Left ventricle myocardium inferior (tissue), 1 donor: ENCODE measurements at places on chromosomes 1 and 21. TPM values are rescaled to one million over a fixed set of nuclear protein-coding genes. Genes with fewer than 3 reads are reported as not detected.

DNA sequence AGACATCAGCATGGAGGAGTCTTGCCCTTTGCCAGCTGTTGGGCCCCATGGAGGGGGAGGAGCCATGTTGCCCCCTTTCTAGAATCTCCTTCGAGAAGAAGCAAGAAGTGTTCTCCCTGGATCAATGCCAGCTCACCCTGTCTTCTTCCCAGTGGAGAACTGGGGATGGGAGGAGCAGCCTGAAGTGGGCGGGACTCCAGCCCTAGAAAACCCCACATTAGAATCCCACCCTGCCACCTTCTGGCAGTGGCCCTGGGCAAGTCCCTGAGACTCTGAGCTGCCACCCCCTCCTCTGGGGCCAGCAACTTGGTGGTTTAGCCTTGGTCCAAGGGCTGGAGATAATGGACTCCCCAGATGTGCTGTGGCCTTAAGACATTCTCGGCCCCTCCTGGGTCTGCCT is 51.7 kb downstream of the PAX7 start:
- no peak overlapping the region for H3K4me3 ChIP-seq
- no peaks in the 10 kb centered on the region for H3K4me1 ChIP-seq
- H3K27ac ChIP-seq = no peak overlapping the region
- H3K27me3 ChIP-seq = peaks cover 97% of the 10 kb centered on the region
- no peaks in the 10 kb centered on the region for H3K36me3 ChIP-seq
- DNase-seq = no peak

DNA sequence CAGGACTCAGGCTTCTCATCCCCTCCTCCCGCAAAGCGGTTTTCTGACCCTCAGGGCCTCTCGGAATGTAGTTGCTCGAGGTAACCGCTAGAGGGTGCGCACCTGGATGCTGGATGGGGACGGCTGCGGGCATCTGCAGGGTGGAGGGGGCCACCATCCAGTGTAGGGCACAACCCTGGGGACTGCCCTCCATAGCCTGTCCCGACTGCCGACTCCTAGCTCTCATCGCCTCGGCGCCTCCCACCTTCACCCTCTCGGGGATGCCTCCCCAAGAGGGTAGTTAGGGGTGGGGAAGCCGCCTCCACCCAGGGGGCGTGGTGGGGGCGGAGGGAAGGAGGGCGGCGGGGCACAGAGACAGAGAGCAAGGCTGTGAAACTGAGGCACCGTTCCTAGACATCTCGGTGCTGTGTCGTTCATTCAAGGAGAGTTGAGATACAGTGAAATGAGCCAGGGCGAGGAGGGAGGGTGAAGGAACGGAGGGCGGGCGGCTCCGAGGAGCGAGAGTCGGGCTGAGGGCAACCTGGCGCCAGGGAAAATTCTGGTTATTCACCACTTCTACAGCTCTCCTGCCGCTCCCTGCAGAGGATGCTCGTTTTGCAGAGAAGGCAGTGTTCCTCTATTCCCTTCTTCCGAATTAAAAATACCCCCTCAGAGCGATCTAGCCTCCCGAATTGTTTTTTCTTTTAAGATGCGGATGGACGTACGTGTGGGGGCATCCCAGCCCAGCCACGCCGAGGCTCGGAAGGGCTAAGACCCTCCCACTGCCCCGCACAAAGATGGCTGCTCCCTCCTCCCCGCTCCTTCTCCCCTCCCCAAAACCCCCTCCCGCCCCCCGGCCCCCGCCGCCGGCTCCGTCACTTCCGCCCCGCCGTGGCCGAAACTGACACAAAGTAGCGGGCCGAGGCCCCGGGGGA is at the start of gene ATP8B2:
ATP8B2 (plus strand) TSS at position 857 of the 914 bp plus-strand sequence. CDS start 2,617 bp downstream, outside the sequence.
- H3K36me3 ChIP-seq = no peaks in the 10 kb centered on the region
- peak within 1 kb of the TSS; percentile 85 for H3K4me3 ChIP-seq
- peak; percentile 68 for DNase-seq
- peak within 1 kb of the TSS; percentile 90 for H3K27ac ChIP-seq
- H3K27me3 ChIP-seq = no peaks in the 10 kb centered on the region

DNA sequence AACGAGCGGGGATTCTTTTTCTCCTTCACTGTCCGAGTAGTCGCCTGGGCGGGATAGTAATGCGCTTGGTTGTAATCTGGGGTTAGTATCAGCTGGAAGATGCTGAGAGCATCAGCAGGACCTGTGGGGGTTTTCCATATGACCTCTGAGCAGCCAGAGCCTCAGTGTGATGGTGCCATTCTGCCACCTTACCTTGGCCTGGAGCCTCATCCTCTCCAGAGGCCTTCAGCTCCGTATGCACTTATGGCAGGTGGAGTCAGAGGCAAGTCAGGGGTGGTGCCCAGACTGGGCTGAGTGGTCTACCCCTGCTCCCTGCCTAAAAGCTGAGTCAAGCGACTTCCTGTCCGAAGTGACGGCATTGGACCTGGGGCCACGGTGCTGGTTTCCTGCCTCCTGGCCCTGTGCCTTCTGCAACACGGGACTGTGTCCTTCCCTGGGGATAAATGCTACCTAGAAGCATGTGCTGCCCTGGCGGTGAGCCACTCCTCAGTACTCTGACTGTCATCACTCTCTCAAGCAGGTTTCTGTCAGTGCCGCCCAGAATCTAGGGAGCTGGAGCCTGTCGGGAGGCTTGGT is 24.7 kb downstream of the TENT5C start:
- no peaks in the 10 kb centered on the region for H3K27me3 ChIP-seq
- no peak overlapping the region for H3K4me3 ChIP-seq
- peaks cover 41% of the 10 kb centered on the region for H3K4me1 ChIP-seq
- H3K27ac ChIP-seq = peak overlapping the region; percentile 51

DNA sequence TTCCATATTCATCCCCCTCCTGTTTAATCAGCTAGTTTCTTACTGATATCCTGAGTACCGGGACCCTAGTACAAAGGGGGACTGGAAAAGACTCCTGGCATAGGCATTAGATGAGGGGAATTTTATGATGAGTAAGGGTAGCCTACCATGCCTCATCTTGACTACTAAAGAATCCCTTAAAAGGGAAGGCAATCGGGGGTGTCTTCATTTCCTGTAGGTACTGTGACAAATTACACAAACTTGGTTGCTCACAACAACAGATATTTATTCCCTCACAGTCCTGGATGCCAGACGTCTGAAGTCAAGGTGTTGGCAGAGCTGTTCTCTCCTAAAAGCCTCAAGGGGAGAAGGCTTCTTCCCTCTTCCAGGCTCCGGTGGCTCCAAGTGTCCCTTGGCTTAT is 28.9 kb upstream of the RUNX1 start:
- peaks cover 64% of the 10 kb centered on the region for H3K27me3 ChIP-seq
- no peak overlapping the region for H3K27ac ChIP-seq
- no peaks in the 10 kb centered on the region for H3K4me1 ChIP-seq
- no peak overlapping the region for H3K4me3 ChIP-seq

GRCh38 chr1:217133092-217133491 is 409.9 kb upstream of the ESRRG start:
- peaks cover 53% of the 10 kb centered on the region for H3K27me3 ChIP-seq
- no peak for DNase-seq
- H3K4me1 ChIP-seq = peaks cover 20% of the 10 kb centered on the region
- H3K27ac ChIP-seq = no peak overlapping the region
- H3K36me3 ChIP-seq = no peaks in the 10 kb centered on the region
- H3K4me3 ChIP-seq = no peak overlapping the region

DNA sequence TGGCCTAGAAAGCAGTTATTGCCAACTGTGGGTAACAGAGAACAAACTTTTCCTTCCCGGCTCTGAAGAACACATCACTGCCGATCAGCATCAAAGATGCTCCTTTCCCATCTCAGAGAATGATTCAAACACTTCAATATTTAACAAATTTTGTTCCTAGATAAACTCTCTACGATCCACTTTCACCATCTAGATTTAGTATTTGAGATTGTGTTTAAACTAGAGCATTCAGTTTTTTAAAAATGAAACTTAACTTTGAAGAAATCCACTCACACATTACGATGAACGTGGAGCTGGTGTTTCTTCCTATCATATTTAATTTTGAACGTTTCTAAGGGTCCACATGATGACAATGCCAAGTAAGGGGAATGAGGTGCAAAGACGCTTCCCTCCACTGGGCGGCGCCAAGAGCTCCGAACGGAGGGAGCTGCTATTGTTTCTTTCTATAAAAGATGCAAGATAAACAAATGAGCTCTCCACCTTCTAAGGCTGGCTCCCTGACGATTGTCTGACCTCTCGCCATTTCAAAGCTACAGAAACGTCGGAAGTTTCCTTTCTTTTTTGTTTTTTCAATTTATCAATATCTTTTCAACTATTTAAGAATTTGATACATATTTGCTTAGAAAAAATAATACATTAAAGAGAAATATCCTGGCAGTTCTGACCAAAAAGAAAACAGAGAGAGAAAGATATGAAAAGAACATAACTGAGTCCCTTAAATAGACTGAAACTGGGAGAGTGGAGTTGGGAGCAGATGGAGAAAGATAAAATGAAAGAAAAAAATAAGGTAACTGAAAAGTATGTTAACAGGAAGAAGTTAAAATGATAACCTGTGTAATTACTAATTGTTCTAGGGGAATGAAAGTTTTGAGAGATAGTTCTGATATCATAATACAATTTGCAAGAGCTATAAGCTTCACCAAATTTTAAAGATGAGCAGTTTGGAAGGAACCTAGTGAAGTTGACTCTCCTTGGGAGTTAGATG is 4.4 kb upstream of the BARHL2 start:
- H3K27ac ChIP-seq = no peak overlapping the region
- H3K4me1 ChIP-seq = peaks cover 59% of the 10 kb centered on the region
- H3K27me3 ChIP-seq = peaks cover 100% of the 10 kb centered on the region
- no peaks in the 10 kb centered on the region for H3K36me3 ChIP-seq

GRCh38 chr1:175307160-175307559 is 114.6 kb upstream of the KIAA0040 start:
- no peak for DNase-seq
- H3K27ac ChIP-seq = no peak overlapping the region
- peaks cover 6% of the 10 kb centered on the region for H3K4me1 ChIP-seq
- H3K4me3 ChIP-seq = no peak overlapping the region

DNA sequence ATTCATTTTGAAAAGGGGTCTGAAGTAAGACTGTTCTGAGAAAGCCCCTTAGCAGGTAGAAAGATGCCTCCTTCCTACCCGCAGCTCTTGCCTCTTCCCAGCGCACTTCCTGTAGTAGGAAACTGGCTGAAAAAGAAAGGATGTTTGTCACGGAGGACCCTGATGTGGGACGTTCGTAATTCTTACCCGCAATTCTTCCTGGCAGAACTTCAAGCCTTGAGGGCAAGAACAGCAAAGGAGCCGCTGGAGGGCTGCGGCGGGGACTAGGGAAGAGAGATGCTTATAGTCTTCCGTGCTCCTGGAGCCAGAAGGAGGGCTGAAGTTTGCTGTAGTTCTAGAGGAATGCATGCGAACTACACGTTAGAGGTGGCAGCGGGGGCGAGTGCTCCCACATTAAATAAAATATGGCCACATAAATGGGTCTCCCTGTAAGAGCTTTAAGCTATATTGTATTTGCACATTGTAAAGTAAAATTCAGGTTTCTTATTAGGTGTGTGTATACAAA is 6.3 kb downstream of the C1orf53 start:
- no peaks in the 10 kb centered on the region for H3K36me3 ChIP-seq
- H3K4me3 ChIP-seq = no peak overlapping the region
- no peak for DNase-seq

DNA sequence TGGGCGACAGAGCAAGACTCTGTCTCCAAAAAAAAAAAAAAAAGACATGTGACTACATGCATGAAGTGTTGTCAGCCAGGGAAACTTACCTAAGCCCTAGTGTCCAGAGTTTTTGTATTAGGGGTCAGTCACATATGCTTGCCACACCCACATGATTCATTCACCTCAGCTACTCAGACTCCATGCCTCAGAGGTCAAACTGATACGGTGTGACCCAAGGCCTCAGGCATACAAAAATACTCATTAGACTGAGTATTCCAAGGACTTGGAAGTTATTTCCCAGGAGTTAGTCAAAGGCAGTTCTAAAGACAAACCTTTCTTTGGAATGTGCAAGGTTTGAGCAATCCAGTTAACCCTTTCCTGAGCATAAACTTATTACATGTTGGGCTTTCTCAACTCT is 6.3 kb upstream of the TRIM33 start:
- H3K4me3 ChIP-seq = no peak overlapping the region
- H3K36me3 ChIP-seq = no peaks in the 10 kb centered on the region
- DNase-seq = no peak
- H3K27ac ChIP-seq = no peak overlapping the region
- H3K27me3 ChIP-seq = no peaks in the 10 kb centered on the region

DNA sequence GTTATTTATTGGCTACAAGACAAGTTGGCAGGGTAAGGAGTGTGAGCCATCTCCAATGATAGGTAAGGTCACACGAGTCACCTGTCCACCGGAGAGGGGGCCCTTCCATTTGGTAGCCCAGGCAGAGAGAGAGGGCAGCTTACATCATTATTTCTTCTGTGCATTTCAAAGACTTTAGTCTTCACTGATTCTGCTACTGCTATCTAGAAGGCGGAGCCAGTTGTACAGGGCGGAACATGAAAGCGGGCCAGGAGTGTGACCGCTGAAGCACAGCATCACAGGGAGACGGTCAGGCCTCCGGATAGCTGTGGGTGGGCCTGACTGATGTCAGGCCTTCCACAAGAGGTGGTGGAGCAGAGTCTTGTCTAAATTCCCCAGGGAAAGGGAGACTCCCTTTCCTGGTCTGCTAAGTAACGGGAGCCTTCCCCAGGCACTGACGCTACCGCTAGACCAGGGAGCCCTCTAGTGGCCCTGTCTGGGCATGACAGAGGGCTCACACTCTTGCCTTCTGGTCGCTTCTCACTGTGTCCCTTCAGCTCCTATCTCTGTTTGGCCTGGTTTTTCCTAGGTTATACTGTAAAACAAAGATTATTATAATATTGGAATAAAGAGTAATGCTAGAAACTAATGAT is 36.7 kb downstream of the ZNF695 start:
- H3K4me1 ChIP-seq = no peaks in the 10 kb centered on the region
- no peak overlapping the region for H3K27ac ChIP-seq
- no peaks in the 10 kb centered on the region for H3K36me3 ChIP-seq
- peak overlapping the region; percentile 33 for H3K4me3 ChIP-seq

GRCh38 chr1:167837326-167837725 is 76.6 kb downstream of the ADCY10 start:
- H3K4me1 ChIP-seq = no peaks in the 10 kb centered on the region
- H3K27ac ChIP-seq = no peak overlapping the region
- DNase-seq = no peak
- no peaks in the 10 kb centered on the region for H3K27me3 ChIP-seq
- H3K4me3 ChIP-seq = no peak overlapping the region
- H3K36me3 ChIP-seq = no peaks in the 10 kb centered on the region

DNA sequence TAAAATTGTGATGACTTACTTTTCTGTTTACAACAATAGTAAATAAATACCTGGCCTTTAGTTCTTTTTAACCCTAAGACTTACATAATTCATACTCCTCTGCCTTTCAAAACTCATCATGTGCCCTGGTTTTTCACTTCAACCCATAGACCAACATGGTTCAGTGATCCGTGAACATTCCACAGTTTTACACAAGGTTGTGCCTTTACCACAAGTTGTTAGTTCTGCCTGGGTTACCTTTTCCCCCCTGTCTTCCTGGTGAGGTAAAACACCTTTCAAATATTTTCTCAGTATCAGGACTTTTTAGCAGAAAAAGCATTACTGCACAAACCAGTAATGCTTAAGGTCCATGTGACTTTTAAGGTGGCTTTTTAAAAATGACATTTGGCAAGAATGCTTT is 1466.4 kb downstream of the PLA2G4A start:
- no peaks in the 10 kb centered on the region for H3K36me3 ChIP-seq
- no peaks in the 10 kb centered on the region for H3K27me3 ChIP-seq
- DNase-seq = no peak
- H3K4me3 ChIP-seq = no peak overlapping the region

GRCh38 chr1:114729782-114730181 is 13.2 kb upstream of the NRAS start:
- H3K27ac ChIP-seq = no peak overlapping the region
- H3K27me3 ChIP-seq = no peaks in the 10 kb centered on the region
- DNase-seq = no peak
- H3K4me1 ChIP-seq = peaks cover 33% of the 10 kb centered on the region

The CBR3 gene
- 2.0 TPM for total RNA-seq

The EPHB2 gene
- 2.0 TPM for total RNA-seq

The DCLRE1B gene
- total RNA-seq = 2.1 TPM

The CASQ1 gene
- total RNA-seq = 39.2 TPM

The PM20D1 gene
- 1.7 TPM for total RNA-seq

The ELF3 gene
- total RNA-seq = 0.60 TPM

The PLEKHN1 gene
- not detected for total RNA-seq

The PLA2G2F gene
- total RNA-seq = not detected

The CLCA4 gene
- 0.27 TPM for total RNA-seq
